Mesothelial cell of epicardium (in vitro differentiated cells): ENCODE measurements at places on chromosomes 13 and 19.

DNA sequence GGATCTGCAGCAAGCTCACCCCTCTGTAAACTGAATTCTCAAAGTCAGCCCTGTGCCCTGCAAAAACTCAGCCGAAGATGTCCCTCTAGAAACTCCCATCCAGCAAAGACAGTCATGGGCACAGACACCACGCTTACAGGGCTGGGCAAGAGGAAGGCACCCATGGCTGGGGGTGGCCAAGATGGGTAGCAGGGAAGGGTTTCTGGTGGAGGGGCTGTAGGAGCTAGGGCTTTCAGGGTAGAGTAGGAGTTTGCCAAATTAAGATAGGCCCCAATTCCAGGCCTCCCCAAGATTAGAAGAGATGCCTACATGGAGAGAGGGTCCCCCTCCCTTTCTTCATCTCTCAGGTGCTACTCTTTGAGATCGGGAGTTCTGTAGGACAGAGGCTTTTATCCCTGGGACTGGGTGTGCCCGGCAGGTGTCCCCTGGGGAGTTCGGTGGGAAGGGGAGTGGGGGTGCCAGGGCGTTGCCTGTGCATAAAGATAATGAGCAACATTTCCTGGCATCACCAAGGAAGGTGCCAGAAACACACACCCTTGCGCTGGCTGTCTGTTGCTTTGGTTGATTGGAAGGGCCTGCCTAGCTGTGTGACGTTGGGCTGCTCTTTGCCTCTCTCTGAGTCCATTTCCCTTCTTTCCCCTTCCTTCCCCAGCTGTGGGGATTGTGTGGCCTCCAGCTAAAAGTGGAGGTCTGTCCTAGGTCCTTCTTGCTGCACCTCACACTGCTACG is 9.4 kb downstream of the NRTN start:
- DNase-seq: no peak

GRCh38 chr19:45097776-45098520 is 5.0 kb downstream of the PPP1R37 start:
- DNase-seq: no peak

DNA sequence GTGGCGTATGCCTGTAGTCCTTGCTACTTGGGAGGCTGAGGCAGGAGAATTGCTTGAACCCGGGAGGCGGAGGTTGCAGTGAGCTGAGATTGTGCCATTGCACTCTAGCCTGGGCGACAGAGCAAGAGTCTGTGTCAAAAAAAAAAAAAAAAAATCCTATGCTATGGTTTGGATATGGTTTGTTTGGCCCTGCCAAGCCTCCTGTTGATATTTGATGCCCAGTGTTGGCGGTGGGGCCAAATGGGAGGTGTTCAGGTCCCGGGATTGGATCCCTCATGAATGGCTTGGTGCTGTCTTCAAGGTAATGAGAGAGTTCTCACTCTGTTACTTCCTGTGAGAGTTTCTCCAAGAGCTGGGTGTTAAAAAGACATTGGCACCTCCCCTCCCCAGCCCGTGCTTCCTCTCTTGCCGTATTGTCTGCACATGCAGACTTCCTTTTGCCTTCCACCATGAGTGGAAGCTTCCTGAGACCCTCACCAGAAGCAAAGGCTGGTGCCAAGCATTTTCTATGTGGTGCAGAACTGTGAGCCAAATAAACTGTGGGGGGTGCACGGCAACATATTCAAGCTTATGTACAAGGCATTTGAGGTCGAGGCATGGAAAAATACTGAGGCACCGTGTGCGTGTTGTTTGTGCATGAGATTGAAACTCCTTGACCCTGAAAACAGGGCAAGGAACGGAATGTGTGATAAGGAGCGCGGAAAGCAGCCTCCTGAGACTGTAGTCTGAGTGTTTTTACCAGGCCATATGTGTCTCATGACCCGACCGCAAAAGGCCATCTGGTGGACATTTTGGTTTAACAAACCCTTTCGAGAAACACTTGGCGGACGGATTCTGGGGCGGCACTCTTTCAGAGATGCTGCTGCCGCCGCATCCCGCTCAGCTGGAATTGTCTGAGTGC is 7.3 kb downstream of the SIGLEC9 start:
- no peak for DNase-seq

- DNase-seq: peak; percentile 49
Observed at GRCh38 chr19:49809160-49809940, 3.7 kb downstream of the FUZ start.

DNA sequence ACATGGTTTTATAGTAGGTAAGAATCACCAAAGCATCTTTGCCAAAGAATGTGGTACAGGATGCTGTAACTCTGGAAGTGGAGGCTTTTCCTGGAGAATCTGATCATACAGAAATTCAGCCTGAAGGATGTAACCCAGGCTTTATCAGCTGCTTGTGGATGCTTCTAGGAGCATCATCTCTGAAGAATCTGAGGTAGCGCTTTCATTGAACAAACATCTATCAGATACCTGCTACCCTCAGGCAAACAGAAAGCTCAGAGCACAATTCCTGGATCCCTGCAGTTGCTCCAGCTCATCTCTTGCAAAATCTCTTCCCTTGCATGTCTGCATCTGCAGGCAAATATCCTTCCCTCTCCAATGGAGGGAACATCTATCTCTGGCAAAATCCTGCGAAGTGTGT is 9.3 kb downstream of the FAM124A start:
- no peak for DNase-seq

DNA sequence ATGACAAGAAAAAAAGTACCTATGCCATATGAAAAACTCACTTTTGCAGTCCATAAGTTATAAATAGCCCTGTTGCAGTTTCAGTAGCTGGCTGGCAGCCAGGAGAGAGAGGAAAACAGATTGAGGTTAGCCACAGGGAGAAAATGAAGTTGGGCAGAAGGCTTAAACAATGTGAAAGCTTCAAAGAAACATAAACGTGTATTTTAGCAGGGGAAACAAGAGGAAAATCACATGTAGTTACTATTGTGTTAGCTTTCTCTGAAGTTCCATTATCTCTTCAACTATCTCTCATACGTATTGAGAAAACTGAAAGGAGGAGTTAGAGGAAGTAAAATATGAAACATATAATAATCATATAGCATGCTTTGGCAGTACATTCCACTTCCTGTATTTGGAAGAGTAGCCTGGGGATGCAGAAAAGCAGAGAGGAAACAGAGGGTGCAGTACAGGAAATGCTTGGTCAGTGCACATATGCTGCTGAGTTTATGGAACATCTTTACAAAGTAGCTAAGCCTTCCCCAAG is 1551.1 kb downstream of the EFNB2 start:
- DNase-seq: peak; percentile 45

DNA sequence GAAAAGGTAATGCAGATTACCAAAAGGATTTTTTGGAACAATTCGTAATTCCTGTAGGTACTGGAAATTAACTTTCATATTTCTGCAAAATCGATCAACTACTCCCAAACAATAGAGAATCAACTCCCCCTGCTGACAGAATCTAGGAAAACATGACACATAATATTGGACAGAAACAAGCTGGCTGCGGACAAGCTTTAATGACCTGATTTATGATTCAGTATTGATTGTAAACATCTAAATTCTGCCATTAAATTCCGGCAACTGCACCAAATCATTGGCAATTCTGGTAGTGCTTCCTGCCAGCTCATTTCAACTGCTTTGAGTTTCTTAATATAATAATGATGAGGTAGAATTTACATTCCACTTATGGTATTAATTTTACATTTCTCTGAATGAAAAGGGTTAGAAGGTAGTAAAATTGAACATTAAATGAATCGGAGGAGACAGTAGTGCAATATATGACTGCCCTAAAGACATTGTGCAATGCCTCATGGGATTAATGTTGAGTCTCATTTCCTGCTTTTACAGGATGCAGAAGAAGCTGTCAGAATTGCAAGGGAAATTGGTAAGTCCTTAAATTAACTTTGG is 146.5 kb downstream of the PCCA start:
- no peak for DNase-seq

DNA sequence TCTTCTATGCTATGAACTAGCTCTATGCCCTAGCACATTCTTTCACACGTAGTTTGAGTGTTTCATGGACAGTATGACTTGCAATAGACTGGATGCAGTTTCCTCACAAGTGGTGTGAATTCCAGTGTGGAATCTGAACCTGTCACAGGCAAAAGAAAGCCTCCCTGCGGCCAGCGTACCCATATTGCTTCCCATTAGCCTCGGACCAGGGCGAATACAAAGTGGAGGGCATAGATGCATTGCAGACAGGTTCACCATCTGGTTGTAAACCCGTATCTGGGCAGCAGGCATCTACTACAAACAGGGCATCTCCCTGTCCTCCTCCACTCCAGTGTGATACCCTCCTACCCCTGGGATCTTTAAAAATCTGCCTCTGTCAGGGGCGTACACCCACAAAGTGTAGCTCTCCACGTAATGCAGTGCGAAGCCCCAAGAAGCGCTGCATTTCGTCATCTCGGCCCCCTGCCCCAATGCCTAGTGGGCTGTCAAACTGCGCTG is 1.4 kb upstream of the CIC start:
- no peak for DNase-seq

DNA sequence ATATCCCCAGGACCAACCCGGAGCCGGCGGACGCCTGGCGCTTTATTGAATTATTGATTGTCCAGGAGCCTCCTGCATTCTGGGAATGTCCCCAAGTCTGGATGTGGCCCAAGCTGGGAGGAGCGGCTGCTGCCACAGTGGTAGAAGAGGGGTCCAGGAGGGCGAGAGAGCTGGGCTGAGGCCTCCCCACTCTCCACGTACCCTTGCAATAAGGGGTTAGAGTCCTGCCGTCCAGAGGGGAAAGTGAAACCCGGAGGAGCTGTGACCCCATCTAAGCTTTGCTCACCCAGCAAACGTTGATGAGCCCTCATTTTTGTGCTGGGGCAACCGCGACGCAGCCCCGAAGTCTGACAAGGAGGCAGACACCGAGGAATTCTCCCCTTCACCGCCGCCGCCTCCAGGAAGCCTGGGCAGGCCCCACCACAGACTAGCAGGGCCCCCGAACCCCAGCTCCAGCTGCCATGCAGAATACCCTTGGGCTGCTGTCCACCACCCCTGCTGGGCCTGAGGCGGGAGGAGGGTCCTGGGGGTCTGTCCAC is 1.4 kb upstream of the C2CD4C start:
- peak; percentile 36 for DNase-seq

DNA sequence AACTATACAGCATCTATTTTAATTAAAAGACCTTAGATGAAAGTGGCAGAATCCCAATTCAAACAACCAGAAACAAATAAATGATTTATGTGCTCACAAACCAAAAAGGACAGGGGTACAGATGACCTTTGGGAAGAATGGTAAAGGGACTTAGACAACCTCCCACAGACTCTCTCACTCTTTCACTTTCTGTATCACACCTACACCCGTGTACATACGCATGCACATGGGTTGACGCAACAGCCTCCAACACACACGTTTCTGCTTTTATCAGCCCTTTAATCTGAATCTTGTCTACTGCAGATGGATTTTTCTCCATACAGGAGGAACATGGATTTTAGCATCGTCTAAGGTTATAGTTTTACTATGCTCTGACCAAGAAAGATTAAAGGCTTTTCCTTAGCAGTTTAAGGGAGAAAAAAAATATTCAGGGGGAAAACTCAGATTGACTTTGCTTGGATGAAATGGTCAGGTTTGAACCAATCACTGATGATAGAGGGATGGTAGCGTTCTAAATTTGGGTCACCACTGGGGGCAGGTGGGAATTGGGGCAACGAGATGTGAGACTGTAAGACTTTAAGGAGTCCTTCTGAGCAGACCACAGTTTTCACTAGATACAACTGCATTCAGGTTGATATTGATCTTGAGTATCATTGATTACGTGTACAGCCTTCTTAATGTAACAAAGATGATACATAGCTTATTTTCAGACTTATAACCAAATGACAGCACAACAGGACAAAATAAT is 166.1 kb downstream of the ITGBL1 start:
- no peak for DNase-seq

GRCh38 chr13:40350283-40350992 is 316.0 kb downstream of the FOXO1 start:
- DNase-seq: no peak

GRCh38 chr13:91058066-91058465 is 289.4 kb upstream of the MIR17HG start:
- DNase-seq: no peak

GRCh38 chr19:46111376-46111775 is 13.1 kb downstream of the IGFL3 start:
- DNase-seq: no peak

GRCh38 chr13:74479124-74479523 is 344.9 kb upstream of the KLF12 start:
- no peak for DNase-seq

GRCh38 chr13:98366959-98367358 is 189.9 kb upstream of the RNF113B start:
- DNase-seq: no peak

- no peak for DNase-seq
Observed at GRCh38 chr19:54279406-54279962, 1.4 kb downstream of the LILRB2 start.

GRCh38 chr19:36605877-36606478 is 865 bp downstream of the ZNF382 start:
- DNase-seq: no peak

DNA sequence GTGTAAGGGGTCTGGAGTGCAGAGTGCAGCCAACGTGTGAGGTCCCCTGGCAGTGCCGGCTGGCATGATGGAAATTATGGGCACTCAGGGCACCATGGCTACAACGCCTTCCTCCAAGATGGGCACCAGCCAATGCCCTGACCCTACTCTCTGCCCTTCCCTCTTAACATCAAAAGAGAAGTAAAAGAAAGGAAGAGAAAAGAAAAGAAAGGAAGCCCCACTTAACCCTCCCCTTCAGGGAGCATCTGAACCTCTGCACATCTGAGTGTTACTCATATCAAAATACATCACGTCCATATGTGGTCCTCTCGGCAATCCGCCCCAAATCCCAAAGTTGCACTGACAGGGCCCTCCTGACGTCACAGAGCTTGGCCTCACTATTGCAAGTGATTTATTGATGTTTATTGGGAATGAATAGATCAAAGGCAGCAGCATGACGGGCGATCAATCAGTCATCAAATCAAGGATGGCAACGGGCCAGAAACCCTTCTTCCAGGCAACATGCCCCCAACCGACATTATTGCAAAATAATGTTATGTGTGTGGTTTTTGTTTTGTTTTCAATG is 1.3 kb downstream of the TSHZ3 start:
- DNase-seq: no peak

DNA sequence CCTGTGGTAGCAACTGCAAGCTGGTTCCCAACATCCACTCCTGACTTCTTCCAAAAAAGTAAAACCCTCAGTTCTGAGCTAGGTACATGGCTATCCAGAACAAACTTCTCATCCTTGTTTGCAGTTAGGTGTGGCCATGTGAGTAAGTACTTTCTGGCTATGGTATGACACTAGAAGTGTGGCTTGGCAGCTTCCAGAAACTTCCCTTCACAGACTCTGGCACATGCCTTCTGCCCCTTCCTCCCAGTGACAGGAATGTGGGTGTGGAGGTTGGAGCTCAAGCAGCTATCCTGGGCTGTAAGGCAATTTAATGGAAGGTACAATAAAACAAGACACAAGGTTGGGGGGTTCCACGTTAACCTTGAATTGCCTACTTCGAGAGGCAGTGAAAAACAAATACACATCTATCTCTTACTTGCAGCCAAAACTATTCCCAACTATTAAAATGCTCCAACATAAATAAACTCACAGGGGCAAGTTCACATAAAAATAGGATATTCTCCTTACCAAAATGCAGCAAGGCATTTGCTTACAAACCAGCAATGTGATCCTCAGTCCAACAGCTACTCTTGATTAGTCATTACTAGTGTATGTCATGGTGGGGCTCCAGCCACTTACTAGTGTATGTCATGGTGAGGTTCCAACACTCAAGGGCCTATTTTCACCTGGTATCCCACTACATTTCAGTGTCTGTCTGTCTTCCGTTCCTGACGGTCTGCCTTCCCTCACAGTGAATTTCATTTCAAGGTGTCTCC is 3.1 kb downstream of the SMG9 start:
- DNase-seq: no peak
